ENCODE measurements at places on chromosomes 4 and X. TPM values are rescaled to one million over a fixed set of nuclear protein-coding genes. Genes with fewer than 3 reads are reported as not detected.

DNA sequence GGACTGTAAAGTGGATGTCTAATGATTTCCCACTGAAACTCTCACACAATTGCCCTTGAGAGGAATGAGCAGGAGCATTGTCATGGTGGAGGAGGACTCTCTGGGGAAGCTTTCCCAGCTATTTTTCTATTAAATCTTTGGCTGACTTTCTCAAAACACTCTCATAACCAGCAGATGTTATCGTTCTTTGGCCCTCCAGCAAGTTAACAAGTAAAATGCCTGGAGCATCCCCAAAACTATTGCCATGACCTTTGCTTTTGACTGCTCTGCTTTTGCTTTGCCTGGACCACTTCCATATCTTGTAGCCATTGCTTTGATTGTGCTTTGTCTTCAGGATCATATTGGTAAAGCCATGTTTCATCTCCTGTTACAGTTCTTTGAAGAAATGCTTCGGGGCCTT is 120.2 kb upstream of the PDE5A start:
- no peak for DNase-seq

DNA sequence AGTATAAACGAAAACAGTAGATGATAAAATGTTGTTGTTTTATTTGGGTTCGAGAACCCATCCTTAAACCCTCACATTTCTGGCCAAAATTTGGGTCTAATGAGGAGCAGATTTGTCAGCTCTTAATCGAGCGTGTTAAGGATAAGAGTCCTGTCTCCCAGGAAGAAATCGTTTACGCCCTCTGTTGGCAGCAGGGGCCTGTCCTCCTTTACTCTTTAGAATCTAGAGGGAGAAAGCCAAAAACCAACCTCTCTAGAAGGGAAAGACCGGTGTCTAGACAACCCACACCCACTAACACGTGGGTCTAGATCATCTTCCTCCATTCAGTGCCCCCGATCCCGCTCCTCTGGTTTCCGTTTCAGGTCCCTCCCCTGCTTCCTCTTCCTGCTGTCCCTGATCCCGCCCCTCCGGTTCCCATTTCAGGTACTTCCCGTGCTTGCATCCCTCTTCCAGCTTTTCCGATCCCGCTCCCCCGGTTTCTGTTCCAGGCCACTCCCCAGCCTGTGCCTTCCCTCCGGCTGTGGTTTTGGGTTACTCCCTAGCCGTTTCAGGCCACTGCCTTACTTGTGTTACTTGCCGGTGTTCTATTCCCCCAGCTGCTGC is 339.1 kb downstream of the PAPSS1 start:
- DNase-seq: no peak

GRCh38 chrX:106415276-106415895 is 196.4 kb upstream of the RADX start:
- DNase-seq: peak; percentile 1

GRCh38 chr4:19300213-19300612 is 951.5 kb upstream of the SLIT2 start:
- no peak for DNase-seq

GRCh38 chr4:112910109-112910736 is 139.2 kb upstream of the ANK2 start:
- DNase-seq: no peak

- peak; percentile 4 for DNase-seq
Observed at GRCh38 chrX:49108641-49109040, 14.9 kb downstream of the GPKOW start.

DNA sequence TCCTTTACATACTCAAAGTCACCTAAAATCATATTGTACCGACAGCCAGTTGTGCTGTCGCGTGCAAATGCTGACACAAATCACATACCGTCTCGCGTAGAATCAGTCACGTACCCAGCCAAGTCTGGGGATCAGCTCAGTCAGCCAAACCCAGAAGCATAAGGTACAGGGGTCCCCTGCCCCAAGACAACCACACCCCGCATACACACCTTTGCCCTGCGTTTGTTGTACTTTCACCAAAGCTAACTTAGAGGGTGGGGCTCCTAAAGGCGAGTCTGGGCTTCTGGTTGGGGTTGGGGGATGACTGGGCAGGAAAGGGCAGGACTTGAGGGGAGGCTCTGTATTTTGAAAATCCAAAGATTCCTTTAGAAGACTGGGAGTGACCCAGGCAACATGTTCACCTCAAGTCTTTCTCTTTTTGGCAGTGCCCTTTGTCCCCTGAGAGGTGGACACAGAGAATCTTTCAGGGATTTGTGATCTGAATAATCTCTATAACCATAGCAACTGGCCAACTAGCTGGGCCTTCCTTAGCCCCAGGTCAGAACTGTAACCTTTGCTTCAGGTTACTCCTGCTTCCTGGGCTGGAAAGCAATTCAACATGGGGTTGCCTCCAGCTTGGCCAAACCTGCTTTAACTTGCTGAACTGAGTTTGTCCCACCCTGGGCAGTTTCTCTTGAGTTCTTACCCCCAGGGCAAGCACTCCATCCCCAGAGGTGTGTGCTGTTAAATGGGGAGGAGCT is 992 bp downstream of the GDPD2 start:
- DNase-seq: no peak

DNA sequence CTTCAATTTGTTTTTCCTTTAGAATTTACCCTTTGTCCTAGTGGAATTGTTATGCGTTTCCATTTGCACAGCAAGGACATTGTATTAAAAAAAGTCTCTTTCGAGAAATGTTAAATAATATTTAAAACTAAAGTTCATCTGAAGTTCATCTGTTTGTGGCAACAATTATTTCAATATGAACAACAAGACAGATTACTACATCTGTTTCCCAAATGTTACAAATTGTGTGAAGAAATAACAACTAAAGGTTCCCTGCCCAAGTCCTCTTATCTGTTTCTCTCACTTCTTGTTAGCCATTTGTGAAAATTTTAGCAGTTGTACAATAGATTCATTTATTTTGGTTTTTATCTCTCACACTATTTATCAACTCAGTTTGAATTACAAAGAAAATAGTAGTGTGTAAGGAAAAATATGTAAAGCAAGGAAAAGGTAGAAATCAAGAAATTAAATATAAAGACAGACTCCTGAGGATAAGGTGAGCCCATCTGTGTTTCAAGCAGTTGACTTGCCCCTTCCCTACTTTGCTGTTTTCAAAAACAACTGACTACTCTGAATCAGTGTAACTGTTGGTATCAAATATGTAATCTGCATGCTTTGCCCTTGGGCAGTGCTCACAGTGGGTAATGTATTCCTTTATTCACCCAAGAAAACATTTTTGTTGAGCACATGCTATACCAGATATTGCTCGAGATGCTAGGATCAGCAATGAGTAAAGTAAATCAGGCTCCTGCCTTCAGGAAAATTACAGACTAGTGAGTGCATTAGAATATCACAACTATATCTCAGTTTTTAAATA is 118.9 kb upstream of the PCDH7 start:
- DNase-seq: no peak

- no peak for DNase-seq
Observed at GRCh38 chrX:134542485-134542884, 82.5 kb downstream of the HPRT1 start.

- DNase-seq: no peak
Observed at GRCh38 chr4:53039741-53040458, 177.8 kb downstream of the RASL11B start.

DNA sequence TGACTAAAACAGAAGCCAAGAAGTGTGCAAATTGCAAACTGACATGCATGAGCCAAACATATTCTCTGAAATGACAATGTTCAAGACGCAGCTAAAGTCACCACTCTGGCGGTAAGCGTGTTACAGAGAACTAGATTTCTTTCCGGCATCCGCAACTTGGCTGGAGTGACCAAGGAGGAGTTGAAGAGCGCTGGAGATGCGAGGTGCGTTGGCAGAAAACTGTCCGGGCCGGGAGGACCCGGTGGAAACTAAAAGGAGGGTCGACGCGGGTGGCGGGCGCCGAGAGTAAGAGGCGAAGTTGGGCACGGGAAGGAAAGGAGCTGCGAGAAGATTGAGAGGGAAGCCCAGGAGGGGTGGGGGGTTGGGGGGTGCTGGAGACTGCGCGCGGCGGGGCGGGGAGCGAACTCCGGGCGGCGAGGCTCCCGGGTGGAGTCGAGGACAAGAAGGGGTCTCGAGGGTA is 807 bp downstream of the SEL1L3 start:
- DNase-seq: no peak

DNA sequence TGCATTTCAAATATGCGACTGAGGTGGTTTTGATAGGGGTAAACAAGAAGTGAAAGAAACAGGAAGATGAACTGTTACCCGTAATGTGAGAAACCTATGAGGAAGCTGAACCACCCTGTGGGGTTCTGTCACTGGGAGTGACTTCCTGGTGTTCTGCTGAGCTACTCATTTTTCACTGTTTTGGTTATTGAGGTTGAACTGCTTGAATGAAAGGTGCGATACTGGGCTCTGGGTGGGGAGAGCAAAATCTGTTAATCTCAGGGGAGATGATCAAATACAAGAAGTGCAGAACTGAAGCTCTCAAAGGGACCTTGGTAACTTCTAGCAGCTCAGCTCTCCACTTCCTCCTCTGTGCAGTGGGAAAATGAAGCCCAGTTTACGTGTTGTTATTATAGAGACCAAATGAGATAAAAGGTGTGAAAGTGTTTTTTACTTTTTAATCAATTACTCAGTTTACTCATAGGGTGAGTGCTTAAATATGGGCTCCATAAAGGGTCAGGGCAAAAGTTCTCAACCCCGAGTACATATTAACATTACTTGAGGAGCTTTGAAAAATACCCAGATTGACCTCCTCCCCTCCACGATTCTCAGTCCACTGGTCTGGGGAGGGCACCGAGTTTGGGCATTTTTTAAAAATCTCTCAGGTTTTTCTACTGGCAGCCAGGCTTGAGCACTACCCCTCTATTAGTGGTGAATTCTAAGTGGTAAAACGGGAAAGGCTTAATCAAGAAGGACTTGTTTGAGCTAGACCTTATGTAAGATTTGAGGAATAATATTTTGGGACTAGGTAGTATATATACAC is 66.7 kb downstream of the COQ2 start:
- DNase-seq: no peak

DNA sequence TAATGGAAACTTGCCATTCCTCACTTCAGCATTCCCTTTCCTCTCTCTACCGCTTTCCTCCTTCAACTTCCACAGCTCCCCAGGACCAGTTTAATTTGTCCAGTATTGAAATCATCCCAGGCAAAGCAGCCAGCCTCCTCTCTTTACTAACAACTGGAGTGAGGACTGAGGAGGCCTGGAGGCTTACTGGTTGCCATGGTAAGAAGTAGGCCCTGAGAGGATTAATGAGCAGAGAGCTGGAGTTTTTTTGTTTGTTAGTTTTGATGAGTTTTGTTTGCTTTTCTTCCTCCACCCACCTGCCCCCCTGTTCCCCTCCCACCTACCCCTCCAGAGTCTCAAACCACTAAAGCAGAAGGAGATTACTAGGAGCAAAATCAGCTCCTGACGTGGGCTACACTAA is 29.5 kb upstream of the PLP1 start:
- DNase-seq: no peak

DNA sequence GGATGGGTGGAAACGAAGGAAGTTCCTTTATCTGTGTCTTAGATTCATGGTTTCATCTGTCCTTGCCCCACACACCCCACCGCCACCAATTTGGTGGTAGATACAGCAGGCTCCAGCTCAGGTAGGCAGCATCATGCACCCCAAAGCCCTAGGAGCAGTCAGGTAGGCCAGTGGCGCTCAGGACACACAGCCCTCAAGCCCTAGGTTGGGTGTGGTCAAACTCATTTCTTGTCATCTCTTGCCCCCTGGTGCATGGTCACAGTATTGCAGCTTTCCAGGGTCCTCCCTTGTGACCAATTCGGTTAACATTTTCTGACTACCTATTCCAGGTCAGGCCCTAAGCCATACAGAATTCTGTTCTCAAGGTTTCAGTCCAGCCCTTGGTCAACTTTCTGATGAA is 14.5 kb upstream of the PRRG3 start:
- peak; percentile 6 for DNase-seq

GRCh38 chr4:136526517-136526916 is 1005.8 kb downstream of the PCDH18 start:
- peak; percentile 62 for DNase-seq

- no peak for DNase-seq
Observed at GRCh38 chrX:71586929-71587328, 8.7 kb downstream of the GCNA start.

DNA sequence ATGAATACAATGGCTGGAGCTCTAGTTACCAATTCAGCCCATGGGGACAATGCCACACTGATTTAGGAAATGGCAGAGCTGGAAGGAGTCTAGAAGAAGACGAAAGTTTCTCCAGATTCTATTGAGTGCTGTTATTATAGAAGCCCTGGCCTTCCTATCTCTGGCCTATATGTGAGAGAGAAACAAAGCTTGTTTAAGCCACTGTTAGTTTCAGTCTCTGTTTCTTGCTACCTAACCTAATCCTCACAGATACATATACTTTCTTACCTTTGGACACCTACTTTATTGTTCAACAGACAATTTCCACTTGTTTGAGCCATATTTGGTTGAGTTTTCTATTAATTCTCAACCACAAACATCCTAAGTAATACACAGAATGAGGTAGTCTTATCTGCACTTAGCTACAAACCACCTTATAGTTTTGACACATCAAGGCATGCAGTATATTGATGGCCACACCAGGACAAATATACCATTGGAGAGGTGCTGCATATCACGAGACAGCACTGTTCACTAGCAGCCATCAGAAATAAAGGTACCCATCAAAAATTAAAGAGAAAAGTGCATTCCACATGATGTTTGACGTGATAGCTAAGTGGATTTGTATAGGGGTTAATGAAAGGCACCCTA is 190.2 kb downstream of the SMIM20 start:
- no peak for DNase-seq

- DNase-seq: no peak
Observed at GRCh38 chr4:72442715-72443114, 126.3 kb downstream of the ADAMTS3 start.

GRCh38 chr4:186644737-186645261 is 78.9 kb downstream of the FAT1 start:
- DNase-seq: no peak

GRCh38 chrX:22135171-22135711 is 103.1 kb downstream of the PHEX start:
- DNase-seq: peak; percentile 35

- DNase-seq: no peak
Observed at GRCh38 chr4:7354927-7355326, 79.8 kb downstream of the PSAPL1 start.

- DNase-seq: no peak
Observed at GRCh38 chr4:7426525-7427171, 8.1 kb downstream of the PSAPL1 start.

- no peak for DNase-seq
Observed at GRCh38 chr4:76200771-76201231, 12.8 kb downstream of the SCARB2 start.

RHOXF2 gene
- not detected for total RNA-seq

UCHL1 gene
- total RNA-seq: 328 TPM

CSAG2 gene
- total RNA-seq: not detected

ARAF gene
- total RNA-seq: 58.6 TPM

MAGEA1 gene
- not detected for total RNA-seq

NKX1-1 gene
- not detected for total RNA-seq

ADH7 gene
- total RNA-seq: not detected
